ENCODE measurements at places on chromosomes 11 and 22.
A peak's percentile ranks its signal among the peaks of the same experiment; 100 is the strongest.

DNA sequence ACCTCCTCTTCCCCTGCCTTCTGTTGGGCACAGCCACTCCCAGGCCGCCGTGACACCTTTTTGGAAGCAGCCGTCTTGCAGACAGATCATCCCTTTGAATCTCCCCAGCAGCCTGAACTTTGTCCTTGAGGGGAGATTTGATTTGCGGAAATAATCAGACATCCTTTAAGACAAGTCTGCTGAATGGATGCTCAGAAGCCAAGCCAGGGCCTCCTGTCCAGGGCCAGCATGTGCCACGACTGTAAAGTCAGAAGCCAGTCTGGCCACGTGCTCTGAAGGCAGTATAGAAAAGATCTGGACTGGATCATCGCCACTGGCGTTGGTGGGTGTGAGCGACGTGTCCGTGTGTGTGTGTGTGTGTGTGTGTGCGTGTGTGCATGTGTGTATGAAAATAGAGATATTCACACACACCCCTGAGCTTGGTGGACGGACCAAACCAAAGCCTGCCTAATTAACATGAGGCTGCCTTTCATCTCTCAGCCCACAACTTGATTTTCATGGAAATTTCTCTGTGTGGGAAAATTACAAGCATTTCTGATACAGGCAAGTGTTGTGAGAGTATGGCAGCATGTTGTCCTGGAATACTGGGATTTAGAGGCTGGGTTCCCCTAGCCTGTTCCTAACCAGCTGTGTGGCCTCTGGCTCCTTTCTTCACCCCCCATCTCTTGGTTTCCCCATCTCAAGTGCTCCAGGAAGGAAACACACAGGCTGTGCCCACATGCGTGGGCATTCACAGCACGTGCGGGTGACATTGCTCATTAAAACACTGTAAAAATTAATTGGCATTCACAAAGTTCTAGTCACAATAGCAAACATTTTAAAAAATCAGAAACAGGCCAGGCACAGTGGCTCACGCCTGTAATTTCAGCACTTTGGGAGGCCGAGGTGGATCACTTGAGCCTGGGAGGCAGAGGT lies 61.8 kb upstream of the WNT7B start:
- no peak for DNase-seq

DNA sequence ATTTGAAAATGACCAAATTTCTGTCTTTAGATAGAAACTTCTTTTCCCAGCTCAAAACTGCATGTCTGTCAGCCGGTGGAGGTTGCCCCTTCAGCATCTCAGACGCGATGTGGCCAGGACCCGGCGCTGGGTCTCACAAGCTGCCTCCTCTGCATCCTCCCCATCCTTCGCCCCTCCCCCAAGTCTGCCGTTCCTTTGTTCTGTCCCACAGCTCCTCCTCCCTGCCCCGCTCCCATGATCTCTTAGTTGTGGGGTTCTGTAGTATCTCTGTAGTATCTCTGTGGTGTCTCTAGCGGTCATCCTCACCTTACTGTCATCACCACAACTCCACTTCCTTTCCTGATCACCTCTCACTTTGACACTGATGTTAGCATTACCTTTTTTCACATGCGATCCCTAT lies 49.9 kb downstream of the TRAF6 start:
- no peak for DNase-seq

DNA sequence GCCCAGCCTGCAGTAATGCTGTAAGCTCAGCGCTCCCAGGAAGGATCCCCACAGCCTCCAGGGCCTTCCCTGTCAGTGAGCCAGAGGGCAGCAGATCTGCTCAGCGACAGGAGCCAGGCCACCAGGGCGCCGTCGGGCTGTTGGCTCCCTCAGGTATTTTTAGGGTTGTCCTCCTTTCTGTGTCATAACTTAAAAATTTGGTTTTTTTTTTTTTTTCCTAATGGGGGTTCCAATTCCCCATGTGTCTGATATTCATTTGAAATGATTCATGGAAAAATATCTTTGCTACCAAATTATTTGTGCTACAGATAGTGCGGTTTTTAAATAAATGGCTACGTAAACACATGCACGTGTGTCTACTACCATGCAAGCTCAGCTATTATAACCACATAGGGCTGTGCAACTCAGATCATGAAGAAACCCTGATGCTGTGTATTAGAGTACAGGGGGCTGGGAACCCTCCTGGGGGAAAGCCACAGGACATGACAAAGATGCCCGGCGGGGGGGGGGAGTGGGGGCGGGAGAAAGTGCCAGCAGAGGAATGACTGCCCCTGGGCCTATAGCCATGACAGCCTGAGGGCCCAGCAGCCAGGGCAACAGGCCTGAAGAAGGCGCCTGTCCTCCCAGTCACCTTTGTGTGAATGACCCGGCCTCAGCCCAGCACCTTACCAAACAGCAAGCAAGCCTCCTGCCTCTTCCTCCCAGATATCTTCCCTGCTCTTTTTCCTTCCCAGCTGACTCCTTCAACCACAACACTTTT lies 89.3 kb downstream of the NAT10 start:
- DNase-seq = no peak

- DNase-seq = no peak
Observed at GRCh38 chr11:102436976-102437375, 15.6 kb downstream of the TMEM123 start.

DNA sequence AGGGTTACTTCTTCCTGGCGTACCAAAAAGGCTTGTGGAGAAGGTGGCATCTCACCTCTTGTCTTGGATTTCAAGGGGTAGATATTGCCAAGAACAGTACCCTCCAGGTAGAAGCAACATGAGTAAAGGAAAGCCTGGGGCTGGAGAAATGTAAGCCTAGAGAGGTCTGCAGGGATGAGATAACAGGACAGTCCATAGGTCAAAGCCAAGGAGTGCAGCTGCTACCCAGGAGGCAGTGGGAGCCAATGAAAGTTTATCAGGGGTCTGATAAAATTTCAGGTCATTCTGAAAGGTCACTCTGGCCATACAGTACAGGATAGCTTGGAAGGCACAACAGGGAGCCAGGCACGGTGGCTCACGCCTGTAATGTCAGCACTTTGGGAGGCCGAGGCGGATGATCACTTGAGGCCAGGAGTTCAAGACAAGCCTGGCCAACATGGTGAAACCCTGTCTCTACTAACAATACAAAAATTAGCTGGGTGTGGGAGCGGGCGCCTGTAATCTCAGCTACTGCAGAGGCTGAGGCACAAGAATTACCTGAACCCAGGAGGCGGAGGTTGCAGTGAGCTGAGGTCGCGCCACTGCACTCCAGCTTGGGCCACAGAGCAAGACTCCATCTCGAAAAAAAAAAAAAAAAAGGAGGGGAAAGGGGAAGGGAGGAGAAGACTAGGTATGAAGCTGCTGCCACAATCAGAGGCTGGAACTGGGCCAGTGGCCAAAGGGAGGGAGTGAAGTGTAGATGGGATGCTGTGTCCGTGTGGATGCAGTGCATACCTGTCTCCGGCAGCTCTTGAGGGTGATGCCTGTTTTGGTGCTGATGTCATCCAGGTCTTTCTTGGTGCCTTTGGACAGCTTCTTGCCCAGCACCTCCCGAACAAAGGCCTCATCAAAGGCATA lies 1.2 kb downstream of the FIBP start:
- no peak for DNase-seq

DNA sequence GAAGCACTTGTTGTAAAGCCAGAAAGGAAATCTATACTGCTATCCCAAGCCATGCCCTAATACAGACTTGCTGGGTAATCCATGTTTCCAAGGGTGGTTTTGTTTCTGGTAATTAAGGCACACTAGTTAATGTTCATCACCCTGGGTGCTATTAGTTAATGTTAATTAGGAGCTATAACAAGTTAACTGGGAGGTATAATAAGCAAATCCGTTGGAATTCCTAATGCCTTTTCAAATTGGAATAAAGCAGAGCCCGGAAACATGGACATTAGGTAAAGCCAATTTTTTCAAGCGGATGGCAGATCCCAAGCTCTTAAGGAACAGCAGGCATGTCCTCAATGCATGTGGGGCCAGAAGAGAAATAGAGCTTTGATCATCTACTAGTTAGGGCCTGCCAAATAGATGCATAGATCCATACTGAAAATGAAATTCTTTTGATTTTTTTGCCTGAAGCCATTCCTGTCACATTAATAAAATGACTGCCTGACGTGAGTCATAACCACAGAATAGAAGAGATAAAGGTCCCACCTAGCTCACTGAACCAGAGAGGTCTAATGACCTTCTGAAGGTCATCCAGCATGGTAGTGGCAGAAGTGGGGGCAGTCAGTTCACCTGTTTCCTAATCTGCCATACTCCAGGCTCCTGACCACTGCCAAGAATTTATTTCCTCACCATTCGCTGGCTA lies 28.5 kb upstream of the CCDC34 start:
- DNase-seq = no peak

- DNase-seq = no peak
Observed at GRCh38 chr22:28208787-28209186, 289.7 kb upstream of the PITPNB start.

GRCh38 chr22:37522482-37522881 lies 3.3 kb upstream of the CARD10 start:
- DNase-seq = no peak

DNA sequence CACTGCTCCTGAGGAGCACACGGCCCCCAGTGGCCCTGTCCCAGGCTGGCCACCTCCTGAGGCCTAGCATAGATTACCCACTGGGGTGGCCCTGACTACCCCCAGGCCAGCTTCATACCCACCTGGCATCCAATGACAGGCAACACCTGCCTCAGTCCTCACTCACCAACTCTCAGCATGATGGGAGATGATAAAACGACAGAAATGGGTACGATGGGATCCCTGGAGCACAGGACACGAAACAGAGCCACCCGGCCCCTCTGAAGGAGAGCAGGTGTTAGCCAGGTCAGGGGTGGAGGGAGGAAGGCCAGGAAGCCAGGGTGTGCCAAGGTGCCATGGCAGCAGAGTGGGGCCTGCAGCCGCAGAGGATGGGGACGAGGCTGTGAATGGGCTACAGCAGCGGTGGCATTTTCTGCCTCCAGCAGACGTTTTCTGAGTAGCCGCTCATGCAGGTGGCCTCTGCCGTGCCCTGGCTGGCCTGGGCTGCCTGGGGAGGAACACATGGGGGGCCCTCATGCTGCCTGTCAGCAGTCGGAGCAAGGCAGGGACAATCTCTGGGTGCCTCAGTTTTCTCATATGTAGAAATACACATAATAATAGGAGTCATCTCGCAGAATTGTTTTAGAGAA lies 50.2 kb upstream of the FGF3 start:
- peak; percentile 41 for DNase-seq

GRCh38 chr11:92149996-92150395 lies 74.6 kb upstream of the FAT3 start:
- no peak for DNase-seq

GRCh38 chr11:706957-707816 lies 1.2 kb downstream of the EPS8L2 start:
- peak; percentile 51 for DNase-seq

- no peak for DNase-seq
Observed at GRCh38 chr11:77090373-77091111, 12.1 kb upstream of the OMP start.

GRCh38 chr11:24521601-24522000 lies 24.7 kb downstream of the LUZP2 start:
- DNase-seq = no peak

GRCh38 chr11:118921929-118922744 lies 3.6 kb downstream of the BCL9L start:
- peak; percentile 80 for DNase-seq

- DNase-seq = no peak
Observed at GRCh38 chr11:128342511-128343134, 244.7 kb downstream of the ETS1 start.
